ENCODE measurements at places on chromosomes 12 and 14.

DNA sequence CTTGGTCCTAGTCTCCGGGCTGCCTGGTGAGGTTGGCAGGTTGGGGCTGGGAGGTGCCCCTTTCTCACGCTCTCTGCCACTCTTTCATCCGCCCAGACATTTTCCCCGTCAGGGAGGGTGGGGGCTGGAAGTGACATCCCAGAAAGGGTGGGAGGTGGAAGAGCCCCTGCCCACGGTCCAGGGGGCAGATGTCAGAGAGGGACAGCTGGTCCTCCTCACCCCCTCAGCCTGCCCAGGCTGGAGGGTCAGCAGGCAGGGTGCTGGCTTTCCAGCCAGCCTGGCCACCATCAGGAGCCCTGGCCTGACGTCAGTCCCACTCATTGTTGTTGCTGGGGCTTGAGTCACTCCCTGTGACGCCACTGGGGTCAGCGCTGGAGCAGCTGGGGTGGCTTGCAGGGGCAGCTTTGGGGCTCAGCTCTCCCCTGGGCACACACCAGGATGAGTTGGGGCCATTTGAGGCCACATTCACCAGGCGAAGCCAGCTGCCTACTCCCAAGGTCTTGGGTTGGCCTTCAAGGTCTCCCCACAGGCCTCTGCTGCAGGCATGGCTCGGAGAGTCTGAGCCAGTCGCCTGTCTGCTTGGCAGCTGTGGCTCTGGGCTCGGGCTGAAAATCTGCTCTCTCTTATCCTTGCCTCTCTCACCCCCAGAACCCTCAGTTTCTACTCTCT, 5.7 kb upstream of the ATG101 start:
- DNase-seq, result no peak

GRCh38 chr12:110073049-110073831, 24.9 kb upstream of the C12orf76 start:
- no peak for DNase-seq

DNA sequence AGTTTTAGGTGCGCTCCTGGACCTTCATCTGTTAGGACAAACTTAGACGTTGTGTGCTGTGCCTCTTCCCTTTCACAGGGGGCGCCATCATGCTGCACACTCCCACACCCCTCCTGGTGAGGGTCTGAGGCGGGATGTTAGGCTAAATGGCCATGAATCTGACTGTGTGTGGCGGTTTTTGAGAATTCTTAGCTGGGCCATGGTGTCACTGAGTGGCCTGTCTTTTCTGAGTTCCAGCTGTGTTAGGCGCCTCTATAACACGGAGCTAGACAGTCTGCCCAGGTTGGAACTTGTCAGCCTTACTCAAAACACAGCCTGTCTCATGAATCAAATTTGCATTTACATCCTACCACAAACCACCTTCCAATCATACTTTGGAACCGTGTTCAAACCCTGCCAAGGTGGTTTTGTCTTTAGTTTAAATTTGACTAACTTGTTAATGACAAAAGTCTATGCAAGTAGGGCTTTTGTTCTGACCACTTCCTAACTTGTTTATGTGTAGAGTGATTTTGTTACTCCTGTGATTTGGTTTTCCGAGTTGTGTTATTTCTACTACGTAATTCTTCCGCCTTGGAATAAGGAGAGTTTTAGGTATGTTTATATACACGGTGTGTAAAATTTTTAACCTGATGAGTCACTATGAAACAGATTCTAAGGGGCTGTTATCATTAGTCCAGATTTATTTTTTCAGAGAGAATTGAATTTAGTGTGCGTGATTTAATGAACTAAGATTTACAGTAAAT, 19.6 kb downstream of the ACVR1B start:
- DNase-seq, result peak; percentile 15

DNA sequence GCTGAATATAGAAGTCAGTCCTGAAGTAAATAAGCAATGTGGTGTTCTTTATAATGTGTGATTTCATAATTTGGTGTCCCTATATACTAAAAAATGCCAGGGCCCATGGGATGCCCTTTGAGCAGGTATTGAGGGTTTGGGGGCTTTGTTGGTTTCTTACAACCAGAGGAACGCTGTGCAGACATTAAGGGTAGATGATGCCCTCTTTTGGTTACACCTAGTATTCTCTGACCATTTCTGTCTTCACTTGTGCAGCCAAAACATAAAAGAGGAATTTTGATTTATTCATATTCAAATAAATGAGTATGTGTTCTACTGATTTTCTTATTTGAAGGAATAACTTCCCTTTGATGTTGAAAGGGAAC, 3.0 kb downstream of the LGR5 start:
- no peak for DNase-seq

DNA sequence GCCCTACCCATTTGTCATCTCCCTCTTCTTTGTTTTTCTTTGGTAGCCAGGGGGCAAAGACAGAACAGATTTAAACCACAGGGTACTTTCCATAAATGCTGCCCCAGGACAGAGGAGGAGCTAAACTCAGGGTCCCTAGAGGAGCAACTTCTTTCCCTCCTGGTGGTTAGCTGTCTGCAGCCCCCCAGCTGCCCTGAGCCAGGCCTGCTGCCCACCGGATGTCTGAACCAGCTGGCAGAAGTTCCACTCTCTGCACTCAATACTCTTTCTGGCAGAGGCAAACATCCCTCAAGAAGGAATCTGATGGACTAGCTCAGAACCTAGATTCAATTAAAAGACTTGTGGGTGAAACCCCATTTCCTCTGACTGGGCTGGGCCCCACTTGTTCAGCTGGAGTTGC, 10.7 kb downstream of the VDR start:
- DNase-seq, result no peak

DNA sequence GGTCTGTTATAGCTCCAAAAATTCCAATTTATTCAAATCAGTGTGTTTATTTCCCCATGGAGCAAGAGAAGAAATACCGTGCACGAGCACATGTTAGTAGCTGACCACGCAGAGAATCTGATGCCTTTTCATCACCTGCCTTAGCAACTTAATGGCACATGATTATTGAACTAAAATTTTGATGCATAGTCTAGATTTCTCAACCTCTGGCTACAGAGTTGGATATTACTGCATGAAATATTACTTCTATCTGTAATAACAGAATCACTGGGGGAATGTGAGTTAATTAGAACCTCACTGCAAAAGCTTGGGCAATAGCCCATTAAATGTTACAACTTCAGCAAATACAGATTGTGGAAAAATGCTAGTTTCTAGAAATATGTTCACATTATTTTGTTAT, 335.8 kb downstream of the FLRT2 start:
- no peak for DNase-seq

- DNase-seq, result no peak
Measured at GRCh38 chr12:15274561-15274967, 47.7 kb upstream of the PTPRO start.

DNA sequence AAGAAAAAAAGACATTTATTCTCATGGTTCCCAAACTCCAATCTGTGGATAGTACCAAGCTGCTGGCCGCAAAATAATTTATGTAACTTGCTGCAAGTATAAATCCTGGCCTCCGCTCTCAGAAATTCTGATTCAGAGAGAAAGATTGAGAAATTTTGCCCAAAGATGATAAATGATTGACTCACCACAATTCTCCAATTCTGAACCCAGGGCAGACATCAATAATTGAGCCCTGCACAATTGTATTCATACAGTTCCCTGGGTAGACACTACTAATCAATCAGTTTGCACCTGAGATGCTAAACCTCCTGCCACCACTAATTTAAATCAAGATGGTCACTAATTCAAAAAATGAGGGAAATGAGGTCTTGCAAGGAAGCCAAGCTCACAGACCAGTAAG, 38.2 kb downstream of the TRPV4 start:
- no peak for DNase-seq

DNA sequence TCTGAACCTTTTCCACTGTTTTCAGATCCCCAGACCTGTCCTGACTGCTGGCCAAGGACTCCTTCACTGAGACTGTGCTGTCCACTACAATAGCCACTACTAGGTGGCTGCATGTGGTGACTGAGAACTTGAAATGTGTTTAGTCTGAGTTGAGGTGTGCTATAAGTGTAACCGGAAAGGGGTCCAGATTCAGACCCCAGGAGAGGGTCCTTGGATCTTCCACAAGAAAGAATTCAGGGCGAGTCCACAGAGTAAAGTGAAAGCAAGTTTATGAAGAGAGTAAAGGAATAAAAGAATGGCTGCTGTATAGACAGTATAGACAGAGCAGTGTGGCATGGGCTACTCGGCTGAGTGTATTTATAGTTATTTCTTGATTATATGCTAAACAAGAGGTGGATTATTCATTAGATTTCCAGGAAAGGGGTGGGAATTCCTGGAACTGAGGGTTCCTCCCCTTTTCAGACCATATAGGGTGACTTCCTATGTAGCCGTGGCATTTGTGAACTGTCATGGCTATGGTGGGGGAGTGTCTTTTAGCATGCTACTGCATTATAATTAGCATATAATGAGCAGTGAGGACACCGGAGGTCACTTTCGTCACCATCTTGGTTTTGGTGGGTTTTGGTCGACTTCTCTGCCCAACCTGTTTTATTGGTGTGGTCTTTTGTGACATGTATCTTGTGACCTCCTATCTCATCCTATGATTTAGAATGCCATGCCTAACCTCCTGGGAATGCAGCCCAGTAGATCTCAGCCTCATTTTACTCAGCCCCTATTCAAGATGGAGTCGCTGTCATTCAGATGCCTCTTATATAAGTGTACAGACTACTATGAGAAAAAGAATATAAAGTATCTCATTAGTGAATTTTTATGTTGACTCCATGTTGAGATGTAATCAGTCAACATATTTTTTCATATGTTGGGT, 70.0 kb upstream of the SRSF5 start:
- DNase-seq, result no peak

GRCh38 chr14:22793976-22794375, 21.3 kb downstream of the SLC7A7 start:
- no peak for DNase-seq

- no peak for DNase-seq
Measured at GRCh38 chr12:107539196-107539939, 146.2 kb upstream of the PWP1 start.

- no peak for DNase-seq
Measured at GRCh38 chr12:120350576-120351350, 18.2 kb downstream of the MSI1 start.

GRCh38 chr12:92229381-92229780, 83.7 kb upstream of the BTG1 start:
- DNase-seq, result no peak

- DNase-seq, result no peak
Measured at GRCh38 chr14:34662561-34663088, 32.7 kb upstream of the SNX6 start.

- DNase-seq, result no peak
Measured at GRCh38 chr12:42996869-42997431, 407.4 kb upstream of the PRICKLE1 start.

DNA sequence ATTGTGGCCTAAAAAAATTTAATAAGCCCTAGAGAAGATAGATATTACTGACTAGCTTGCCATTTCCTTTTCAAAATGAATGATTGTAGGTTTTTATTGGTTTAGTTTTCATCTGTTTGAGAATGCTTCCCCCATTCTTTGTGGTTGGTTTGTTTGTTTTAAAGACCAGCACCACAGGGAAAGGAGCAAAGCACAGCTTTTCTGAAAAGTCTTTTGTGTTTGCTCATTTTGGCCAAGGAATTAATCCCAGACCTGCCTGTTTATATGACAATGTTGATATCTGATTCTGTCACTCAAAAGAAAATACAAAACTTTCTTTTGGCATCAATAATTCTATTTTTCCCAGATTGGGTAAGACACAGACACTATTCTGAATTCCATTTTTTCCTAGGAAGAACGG, 312.5 kb upstream of the FLRT2 start:
- no peak for DNase-seq

- no peak for DNase-seq
Measured at GRCh38 chr14:23447361-23448350, 12.2 kb upstream of the MYH7 start.

- no peak for DNase-seq
Measured at GRCh38 chr12:52055731-52056711, 4.8 kb downstream of the NR4A1 start.

GRCh38 chr12:53423597-53423996, at the start of gene AMHR2:
Gene AMHR2, plus strand, starts transcription at chr12:53423855. Its CDS starts 80 bp downstream, at chr12:53423935.
- no peak for DNase-seq

DNA sequence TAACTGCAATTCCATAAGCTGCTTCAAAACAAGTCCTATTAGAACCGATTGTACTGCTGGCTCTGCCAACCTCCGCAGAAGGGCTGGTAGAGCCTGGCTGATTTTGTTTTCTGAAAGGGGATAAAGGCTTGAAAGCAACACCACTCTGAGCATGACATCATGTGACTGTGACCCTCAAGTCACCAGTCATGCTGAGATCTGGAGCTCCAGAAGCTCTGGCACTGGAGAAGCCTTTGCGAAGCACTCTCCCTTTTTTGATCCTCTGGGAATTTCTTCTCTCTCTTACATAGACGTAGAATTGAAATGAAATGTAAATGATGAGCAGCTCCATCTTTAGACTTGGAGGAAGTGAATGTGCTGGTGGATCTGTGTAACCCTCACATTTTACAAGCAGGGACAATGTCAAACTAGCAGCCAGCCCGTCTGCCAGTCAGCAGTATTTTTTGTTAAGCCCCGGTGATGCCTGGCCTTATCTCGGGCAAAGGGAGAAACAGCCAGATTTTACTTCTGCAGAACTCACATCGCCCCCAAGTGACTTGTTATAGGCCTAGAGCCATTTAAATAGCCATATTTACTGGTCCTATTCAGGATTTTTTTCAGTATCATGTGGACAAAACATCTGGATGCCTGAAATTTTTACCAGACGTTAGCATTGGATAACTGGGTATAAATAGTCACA, 112.1 kb upstream of the NPAS3 start:
- no peak for DNase-seq

DNA sequence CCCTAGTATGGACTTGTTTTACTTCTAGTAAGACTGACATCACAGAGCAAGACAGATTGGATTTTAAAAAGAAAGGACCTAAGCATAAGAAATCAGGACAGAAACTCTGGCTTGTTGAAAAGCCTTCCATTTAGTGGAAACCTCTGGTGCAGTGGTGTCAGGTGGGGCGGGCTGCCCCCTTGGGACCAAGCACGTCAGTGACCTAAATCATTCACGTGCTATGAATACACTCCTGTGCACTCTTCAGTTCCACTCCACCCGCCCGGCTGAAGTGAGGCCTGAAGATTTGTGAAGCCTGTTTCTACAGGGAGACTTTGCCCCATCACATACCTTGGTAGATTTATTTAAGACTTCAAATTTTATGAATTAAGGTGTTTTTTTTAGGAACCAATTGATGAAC, 58.2 kb upstream of the STRN3 start:
- no peak for DNase-seq

- no peak for DNase-seq
Measured at GRCh38 chr14:88866305-88866704, 41.9 kb downstream of the TTC8 start.

DNA sequence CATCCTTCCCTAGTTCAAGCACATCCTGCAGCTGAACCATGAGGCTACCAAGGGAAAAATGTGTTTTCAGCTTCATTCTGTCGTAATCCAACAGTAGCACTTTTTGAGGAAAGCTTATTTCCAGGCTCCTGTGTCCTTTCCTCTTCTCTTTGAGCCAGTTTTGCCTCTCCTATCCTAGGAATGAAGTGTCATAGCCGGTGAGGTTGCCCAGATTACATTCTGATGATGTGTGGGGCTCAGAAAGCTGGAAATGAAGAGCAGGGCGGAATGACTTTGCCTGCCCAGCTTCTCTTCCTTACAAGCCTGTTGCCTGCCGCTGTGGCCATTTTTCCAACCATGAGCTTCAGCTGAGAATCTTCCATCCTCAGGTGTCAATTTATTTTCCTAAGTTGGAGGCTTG, 381.8 kb downstream of the NUAK1 start:
- no peak for DNase-seq
